T-helper 9 cell (primary cell): ENCODE measurements at places on chromosomes 1 and 21.
A peak's percentile ranks its signal among the peaks of the same experiment; 100 is the strongest.

- no peak for DNase-seq
These were observed 9.3 kb upstream of the HES5 start for GRCh38 chr1:2539312-2539907.

DNA sequence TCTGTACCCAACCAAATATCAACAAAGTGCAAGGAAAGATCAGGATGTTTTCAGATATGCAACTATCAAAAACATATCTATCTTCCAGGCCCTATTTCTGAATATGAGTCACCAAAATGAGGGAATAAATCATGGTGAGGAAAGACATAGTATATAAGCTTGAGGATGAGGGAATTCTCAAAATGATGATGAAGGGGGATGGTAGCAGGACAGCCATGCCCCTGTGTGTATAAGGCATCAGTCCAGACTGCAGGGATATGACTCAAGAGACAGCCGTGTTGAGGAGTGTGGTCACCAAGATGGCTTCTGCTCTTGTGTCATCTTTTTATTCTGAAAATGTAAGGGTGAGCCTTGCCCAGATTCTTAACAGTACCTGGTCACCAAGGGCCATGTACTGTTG is 4.4 kb upstream of the WDR64 start:
- no peak for DNase-seq

GRCh38 chr1:157335056-157335455 is 196.9 kb upstream of the ETV3 start:
- no peak for DNase-seq

DNA sequence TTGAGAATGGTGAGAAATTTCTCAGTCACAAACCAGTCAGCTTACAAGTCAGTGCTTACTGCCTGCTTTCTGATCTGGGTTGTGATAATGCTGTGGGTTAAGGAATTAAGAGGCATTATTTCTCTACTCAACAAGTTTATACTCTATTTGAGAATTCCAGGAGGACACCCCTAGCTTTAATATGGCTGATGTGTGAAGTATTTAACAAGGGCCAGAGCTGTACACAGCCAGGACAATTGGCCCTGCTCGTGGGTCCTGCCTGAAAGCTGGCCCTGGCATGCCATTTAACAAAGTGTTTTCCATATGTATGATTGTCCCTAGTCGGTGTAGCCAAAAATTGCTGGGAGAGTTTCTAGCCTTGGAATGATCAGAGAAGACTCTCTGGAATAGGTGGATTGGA is 43.2 kb downstream of the HHAT start:
- DNase-seq, result no peak

- no peak for DNase-seq
These were observed 604.5 kb downstream of the PLPP3 start for GRCh38 chr1:55974714-55975441.

DNA sequence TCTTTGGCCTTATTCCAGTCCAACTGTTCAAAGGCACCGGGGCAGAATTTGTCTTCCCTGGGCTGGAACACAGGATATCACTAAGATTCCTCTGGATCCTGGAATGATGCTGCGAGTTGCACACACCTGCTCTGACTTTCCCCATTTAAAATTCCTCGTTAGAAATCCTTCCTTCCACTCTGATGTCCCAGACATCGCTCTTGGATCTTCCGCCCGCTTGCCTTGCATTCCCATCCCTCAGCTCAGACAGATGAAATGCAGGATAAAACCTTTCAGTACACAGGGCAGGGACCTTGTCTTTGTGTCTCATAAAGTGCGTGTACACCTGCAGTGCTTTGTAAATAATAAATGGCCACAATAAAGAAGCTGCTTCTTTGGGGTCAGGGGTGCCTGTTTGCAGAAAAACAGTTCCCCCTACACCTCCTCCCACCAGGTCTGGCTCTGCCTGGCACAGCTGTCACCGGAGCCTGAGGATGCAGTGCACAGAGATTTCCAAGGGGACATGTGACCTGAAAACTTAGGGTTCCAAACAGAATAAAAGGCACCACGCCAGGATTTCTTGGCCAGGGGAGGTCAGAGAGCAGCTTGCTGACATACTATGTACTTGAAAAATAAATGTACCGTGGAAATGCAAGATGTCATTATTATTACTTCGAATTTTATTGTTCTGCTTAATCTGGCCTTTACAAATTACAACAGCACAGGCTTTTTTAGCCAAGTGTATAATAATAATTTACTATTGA is 62.9 kb upstream of the SYT6 start:
- no peak for DNase-seq

GRCh38 chr21:46136739-46137349 is 18.5 kb downstream of the FTCD start:
- no peak for DNase-seq

GRCh38 chr1:217393896-217394295 is 237.0 kb downstream of the GPATCH2 start:
- DNase-seq, result no peak

DNA sequence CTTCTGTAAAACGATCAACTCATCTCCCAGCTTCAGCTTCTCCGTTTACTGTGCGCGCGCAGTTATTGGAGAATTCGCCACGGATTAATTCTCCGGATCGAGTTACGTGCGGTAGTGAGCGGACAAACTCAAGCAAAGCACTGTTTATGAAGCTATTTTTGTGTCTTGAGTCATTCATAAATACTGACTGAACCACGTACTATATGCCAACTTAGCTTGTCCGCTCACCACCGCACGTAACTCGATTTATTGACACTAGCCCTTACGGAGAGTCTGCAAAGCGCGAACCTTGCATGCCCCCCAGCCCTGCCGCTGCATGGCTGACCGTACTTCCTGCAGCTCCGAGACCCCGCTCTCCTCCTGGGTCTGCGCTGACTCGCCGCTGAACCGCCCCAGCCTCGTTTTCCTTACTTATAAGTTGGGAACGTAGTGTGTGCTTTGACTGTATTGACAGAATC is 773 bp downstream of the CHD1L start:
- peak; percentile 9 for DNase-seq

GRCh38 chr1:72498371-72498770 is 216.0 kb upstream of the NEGR1 start:
- DNase-seq, result no peak

DNA sequence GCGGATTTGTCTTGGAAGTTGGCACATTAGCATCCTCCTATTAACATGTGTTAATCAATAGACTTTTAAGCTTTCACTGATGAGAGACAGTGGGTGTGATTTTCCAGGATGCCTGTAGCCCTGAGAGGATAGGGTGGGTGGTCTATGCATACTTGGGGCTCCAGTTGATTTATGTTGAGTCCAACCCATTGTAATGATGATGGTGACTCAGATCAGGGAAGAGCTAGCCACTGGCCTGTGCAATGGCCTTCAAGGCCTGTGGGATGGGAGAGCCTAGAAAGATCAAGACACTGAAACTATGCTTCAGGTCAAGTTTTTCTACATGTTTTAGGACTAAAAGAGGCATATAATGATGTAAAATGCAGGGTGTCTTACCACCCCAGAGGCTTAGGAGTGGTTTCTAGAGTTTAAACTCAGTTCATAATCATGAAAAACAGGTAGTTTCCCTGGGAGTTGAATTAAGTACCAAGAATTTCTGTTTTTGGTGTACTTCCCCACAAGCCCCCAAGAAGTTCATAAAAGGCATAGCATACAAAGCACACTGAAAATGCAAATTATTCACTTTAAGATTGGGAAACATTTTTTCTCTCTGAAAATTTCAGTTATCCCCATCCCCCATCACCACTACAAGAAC is 19.9 kb downstream of the BEND5 start:
- DNase-seq, result no peak

DNA sequence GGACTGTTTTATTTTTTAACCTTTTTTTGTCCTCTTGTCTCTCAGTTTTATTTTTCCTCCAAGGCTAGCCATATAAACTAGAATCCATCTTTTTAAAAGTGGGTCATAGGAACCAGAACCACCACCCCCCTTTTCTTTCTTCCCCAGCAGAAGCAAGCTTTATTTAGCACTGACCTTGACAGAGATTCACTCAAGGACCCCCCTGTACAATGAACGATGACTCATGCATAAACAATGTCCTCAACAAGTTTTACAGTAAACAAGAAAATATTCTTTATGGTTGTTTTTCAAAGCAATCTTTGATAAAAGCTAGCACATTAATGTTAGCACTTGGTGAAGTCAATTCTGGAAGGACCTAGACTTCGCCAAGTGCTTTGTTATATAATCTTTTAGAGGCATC is 14.1 kb downstream of the PKN2 start:
- DNase-seq, result no peak

DNA sequence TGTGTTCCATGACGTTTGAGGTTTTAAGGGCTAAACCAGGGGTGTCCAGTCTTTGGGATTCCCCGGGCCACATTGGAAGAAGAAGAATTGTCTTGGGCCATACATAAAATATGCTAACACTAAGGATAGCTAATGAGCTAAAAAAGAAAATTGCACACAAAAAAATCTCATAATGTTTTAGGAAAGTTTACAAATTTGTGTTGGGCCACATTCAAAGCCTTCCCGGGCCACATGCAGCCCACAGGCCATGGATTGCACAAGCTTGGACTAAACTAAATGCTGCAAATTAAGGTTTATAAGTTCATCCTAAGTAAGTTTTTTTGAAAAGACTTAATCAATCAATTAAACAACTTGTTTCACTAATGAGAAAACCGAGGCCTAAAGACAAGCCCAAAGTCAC is 21.9 kb downstream of the NIBAN1 start:
- DNase-seq, result no peak

DNA sequence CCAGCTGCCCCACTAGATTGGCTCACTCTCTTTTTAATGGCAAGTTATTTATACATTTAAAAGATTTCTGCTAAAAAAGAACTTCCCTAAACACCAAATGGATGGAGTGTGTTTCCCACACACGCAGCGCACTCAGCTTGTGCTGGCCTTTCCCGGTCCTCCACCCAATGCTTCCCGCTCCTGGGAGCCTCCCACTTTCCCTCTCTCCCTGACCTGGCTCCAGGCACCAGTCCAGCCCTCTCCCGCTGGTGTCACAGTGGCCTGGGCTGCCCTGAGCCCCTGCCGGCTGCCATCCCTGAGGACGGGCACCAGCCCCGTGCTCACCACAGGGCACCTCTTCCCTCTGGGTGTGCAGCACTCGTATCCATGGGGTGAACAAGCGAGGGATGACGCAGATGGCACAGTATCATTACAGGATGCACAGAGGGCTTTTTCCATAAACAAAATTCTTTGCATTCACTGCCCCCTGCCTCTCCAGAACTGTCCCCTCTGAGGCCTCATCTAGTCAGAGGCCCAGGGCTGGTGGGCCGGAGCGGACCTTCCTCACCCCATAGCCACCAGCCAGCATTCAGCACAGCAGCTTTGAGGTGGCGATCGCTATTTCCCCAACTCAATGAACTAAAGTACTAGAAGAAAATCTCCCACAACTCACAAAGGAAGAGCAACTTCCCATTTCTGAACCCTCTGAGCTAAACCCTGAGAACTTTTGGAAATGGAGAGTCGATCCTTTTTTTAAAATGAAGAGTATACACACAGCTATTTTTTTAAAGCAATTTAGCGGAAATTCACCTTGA is 68.5 kb downstream of the SLC37A1 start:
- DNase-seq, result no peak

DNA sequence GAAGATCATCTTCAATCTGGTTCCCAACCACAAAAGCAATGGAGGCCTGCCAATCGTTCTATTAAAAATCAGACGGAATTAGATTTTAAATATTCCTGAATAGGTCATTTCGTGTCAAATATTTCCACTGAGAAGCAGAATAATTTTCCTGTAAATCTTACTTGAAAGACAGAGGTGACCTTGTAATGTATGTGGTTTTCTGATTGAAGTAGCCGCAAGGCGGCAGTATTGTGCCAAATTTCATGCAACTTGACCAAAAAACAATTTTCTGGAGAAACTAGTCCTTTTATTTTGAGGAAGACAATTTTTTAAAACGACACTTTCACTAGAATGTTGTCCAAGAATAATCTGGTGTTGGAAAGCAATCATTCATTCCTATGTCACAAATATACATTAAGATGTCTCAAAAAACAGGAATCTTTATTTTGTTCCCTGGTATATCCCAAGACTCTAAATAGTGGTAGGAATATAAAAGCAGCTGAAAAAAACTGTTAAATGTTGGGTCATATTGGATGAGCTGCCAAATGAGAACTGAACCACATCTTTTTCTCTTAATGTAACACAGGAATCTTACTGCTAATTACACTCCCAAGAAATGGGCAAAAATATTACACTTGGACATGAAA is 33.6 kb downstream of the SPAG17 start:
- DNase-seq, result no peak

GRCh38 chr1:202697038-202697437 is 13.2 kb downstream of the SYT2 start:
- no peak for DNase-seq

- no peak for DNase-seq
These were observed 685.4 kb downstream of the PLA2G4A start for GRCh38 chr1:187514110-187514509.

- DNase-seq, result no peak
These were observed 264.4 kb downstream of the PTPRC start for GRCh38 chr1:198903203-198903602.

GRCh38 chr1:82399093-82399492 is 598.4 kb downstream of the ADGRL2 start:
- DNase-seq, result no peak

GRCh38 chr1:214398490-214398889 is 117.5 kb downstream of the SMYD2 start:
- no peak for DNase-seq

- no peak for DNase-seq
These were observed 193.2 kb downstream of the FMN2 start for GRCh38 chr1:240284656-240285414.

GRCh38 chr1:23561813-23562100 is 2.5 kb upstream of the ID3 start:
- no peak for DNase-seq

DNA sequence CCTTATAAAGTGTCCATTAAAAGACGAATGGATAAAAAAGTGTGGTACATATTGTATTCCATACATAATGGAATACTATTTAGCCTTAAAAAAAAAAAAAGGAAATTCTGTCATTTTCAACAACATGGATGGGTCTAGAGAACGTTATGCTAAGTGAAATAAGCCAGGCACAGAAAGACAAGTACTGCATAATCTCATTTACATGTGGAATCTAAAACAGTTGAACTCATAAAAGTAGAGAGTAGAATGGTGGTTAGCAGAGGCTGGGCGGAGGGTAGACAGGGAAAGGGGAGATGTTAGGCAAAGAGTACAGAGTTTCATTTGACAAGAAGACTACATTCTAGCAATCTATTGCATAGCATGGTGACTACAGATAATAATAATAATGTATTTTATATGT is 2.6 kb downstream of the CTSS start:
- DNase-seq, result no peak
